Effector CD8-positive, alpha-beta T cell (primary cell): ENCODE measurements at places on chromosomes 3 and 15.
A peak's percentile ranks its signal among the peaks of the same experiment; 100 is the strongest.

DNA sequence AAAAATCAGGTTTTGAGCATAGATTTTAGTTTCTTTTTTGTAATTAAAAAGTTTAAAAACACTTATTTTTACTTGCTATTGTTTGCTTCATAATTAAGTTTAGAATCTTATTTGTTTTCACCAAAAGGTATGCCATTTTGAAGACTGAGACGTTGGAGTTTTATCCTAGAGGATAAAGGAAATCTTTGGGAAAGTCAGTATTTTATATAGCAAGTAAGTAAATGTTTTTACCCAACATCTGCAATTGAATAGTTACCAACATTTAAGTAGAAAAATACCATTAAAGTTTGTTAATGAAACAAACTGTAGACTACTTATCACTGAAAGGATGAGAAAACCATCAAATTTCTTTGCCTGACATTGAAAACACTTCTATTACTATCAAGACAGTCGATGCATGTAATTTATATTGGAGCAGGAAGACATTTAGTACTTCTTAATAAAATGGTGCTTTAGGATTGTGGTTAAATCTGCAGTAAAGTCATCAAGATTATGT, 14.0 kb upstream of the CHD2 start:
- no peak for DNase-seq

GRCh38 chr15:28914483-28915023, 28.8 kb downstream of the APBA2 start:
- no peak for DNase-seq

- no peak for DNase-seq
Measured at GRCh38 chr15:28895146-28895545, 9.4 kb downstream of the APBA2 start.

DNA sequence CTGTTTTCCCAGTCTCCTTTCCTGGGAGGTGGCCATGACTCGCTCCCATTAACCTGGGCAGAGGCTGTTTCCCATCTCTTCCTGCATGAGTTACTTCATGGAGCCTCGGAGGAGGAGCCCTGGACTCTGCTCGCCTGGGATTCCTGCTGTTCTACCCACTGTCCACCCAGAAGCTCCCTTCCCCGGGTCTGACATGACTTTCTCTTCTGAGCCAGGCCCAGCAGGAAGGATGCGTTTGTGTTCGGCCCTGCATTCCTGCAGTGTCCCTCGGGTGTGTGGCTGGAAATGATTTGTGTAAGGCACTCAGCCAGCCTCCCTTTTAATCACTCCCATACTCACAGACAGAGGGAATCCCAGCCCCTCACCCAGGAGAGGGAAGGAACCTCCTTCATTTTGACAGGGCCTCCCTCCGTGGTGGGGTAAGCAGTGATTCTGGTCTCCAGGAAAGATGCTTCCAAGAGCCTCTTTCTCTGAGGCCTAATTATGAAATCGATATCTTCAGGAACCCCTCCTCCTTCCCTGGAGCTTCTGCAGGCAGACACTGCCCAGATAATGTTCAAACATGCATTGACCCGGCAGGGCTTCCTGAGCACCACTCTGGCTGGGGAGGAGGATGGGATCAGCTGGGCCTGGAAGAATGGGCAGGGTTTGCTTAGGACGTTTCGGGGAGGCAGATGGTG, 41.6 kb upstream of the DLG1 start:
- no peak for DNase-seq

GRCh38 chr3:45134758-45135521, 11.2 kb downstream of the CDCP1 start:
- no peak for DNase-seq

GRCh38 chr15:78316283-78317083, 17.1 kb upstream of the SKIC8 start:
- DNase-seq = no peak

GRCh38 chr3:184174646-184175492, at the start of gene AP2M1:
Gene AP2M1, plus strand, starts transcription at chr3:184174855. Its CDS starts 2,139 bp downstream, at chr3:184176994.
- peak; percentile 93 for DNase-seq

GRCh38 chr15:82995076-82995475, 9.1 kb downstream of the RAMAC start:
- DNase-seq = no peak

GRCh38 chr15:52309154-52309548, 13.5 kb upstream of the MYO5C start:
- no peak for DNase-seq

- DNase-seq = no peak
Measured at GRCh38 chr3:29757054-29757777, 476.3 kb downstream of the RBMS3 start.

DNA sequence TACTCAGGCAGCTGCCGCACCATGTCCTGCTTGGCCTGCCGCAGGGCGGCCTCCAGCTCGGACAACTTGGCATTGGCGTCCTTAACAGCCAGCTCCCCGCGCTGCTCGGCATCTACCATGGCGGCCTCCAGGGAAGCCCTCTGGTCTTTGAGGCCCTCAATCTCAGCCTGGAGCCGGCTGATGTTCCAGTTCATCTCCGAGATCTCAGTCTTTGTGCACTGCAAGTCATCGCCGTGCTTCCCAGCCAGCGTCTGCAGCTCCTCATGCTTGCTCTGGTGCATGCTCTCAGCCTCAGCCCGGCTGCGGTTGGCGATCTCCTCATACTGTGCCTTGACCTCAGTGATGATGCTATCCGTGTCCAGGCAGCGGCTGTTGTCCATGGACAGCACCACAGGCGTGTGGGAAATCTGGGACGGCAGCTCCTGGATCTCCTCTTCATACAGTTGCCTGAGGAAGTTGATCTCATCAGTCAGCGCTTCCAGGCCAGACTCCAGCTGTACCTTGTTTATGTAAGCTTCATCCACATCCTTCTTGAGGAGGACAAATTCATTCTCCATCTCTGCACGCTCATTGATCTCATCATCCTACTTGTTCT, 15.5 kb upstream of the PSTPIP1 start:
- DNase-seq = no peak

GRCh38 chr3:126419886-126420786, 25.4 kb downstream of the CFAP100 start:
- DNase-seq = no peak

- no peak for DNase-seq
Measured at GRCh38 chr3:151768393-151768930, 34.7 kb downstream of the AADACL2 start.

DNA sequence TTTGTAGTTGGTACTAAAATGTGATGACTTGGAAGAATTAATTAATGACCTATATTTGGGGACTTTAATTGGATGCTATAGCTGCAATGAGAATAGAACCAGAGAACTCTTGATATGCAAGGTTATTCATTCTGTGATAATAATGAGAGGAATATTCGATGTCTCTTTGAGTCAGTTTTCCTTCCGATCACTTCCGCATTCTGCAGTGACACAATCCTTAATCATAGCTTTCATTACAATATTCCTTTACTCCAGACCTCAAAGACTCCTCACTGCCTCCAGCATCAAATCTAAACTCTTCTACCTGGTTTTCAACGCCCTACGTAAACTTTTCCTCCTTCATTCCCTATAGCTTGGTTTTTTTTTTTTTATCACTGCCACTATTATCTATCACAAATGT, 21.6 kb downstream of the B3GNT5 start:
- no peak for DNase-seq

DNA sequence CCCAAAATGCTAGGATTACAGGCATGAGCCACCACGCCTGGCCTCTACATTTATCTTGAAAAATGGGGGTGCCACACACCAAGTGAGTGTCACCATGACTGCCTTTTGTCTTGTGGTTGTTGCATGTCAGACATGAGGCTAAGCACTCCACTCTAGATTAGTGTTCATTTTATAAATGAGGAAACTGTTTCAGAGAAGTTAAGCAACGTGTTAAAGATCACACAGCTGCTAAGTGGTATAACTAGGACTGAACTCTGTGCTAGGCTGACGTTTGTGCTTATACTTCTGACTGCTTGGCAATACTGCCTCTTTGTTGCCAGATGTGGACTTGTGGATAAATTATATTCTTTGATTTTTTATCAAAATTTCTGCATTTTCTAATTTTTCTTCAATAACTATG, 50.8 kb upstream of the SMAD6 start:
- no peak for DNase-seq

DNA sequence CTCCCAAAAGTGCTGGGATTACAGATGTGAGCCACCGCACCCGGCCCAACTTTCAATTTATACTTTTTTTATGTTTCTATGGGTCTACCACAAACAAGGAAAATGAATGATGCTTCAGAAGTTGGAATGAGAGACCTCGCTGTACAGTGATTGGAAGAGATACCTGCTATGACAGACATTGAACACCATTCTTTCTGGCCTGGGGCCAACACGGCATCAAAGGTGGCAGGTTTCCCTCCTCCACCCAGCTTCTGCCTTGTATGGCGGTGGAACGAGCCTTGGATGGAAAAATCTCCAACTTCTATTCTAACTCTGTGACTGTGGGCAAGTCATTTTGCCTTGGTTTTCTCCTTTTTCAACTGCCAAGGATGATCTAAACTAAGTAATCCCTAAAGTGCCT, 117.8 kb upstream of the FAM174B start:
- no peak for DNase-seq

- no peak for DNase-seq
Measured at GRCh38 chr3:127747751-127748521, 74.4 kb downstream of the MGLL start.

DNA sequence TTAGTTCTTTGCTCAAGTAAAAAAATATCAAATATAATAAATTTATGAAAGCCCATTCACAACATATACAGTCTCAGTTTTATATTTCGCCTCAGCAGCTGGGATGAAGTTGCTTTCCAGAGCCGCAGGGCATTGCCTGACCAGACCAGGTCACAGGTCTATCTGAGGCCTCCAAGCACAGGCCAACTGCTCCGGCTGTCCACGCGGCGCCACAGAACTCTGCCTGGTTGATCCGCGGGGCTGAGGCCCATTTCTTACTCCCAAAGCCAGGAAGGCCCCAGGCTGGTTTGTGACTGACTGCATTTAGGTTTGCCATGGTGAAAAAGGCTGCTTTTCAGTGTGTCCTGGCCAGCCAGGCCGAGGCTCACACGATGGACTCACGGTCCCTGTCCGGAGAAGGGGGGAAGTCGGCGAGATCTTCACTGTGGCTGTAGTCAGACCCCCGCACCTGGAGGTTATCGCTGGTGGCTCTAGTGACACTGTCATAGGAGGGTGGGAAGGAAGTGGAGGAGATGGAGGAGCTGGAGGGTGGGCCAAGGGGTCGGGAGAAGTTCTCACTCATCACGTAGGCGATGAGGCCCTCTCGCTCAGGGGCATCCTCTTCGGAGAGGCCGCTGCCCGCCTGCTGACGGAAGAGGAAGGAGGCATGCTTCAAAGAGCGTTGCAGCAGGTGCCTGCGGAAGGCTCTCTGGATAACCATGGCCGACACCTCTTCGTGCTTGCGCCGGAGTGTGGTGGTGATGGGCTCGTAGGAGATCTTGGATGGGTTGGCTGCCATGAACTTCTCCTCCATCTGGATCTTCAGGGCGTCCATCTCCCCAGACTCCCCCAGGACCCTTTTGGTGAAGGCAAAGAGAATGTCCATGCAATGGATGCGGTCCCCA, 54.1 kb downstream of the EXOG start:
- DNase-seq = no peak

- peak; percentile 57 for DNase-seq
Measured at GRCh38 chr3:196537319-196537984, 22.3 kb upstream of the SMCO1 start.

DNA sequence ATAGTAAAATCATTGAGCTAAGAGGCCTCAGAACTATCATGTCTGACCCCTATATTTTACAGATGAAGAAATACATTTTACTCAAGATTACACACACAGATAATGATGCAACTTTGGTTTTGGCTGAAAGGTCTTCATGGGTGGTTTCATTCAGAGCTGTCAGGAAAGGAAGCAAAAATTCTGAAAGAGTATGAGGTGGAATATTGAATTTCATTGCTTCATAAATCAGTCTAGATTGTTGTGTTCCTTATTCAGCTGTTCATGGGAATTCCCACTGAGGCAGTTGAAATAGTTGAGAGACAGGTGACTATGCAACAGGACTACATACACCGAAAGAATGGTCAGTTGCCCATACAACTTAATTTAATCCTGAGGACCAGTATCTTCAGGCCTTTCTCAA, 39.4 kb downstream of the CD200 start:
- DNase-seq = no peak

DNA sequence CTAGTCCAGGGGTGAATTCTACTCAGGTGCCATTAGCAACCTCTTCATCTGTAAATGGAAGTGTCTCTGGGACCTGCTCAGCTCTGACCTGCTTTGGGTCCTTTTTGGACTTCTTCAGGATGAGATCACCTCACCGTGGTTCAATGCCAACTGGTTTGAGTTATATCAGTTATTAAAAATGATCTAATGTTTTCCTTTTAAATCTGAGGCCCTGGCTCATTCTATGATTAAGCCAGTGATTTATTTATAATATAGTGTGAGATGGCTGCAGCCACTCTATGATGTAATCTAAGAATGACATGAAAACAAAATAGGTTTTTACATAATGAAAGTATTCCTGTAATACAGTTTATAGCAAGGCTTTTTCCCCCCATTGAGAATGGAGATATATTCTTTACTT, 79.4 kb downstream of the LPP start:
- DNase-seq = no peak

GRCh38 chr3:183159333-183159732, 3.2 kb downstream of the LAMP3 start:
- DNase-seq = no peak

DNA sequence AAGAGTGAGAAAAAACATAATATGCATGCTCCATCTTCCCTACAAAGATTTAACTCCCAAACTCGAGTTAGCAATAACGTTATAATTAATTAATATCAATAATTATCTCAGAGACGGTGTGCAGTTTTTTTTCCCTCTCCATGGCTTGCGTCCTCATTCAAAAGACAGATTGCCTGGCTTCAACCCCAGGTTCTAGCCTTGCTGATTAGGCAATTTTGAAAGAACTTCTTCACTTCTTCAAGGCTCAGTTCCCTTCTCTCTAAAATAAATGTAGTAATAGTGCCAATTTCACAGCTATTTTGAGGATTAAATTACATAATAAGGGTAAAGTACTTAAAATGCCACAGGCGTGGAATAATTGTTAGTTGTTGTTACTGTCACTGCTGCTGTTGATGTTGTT, 876.1 kb upstream of the GBE1 start:
- no peak for DNase-seq

DNA sequence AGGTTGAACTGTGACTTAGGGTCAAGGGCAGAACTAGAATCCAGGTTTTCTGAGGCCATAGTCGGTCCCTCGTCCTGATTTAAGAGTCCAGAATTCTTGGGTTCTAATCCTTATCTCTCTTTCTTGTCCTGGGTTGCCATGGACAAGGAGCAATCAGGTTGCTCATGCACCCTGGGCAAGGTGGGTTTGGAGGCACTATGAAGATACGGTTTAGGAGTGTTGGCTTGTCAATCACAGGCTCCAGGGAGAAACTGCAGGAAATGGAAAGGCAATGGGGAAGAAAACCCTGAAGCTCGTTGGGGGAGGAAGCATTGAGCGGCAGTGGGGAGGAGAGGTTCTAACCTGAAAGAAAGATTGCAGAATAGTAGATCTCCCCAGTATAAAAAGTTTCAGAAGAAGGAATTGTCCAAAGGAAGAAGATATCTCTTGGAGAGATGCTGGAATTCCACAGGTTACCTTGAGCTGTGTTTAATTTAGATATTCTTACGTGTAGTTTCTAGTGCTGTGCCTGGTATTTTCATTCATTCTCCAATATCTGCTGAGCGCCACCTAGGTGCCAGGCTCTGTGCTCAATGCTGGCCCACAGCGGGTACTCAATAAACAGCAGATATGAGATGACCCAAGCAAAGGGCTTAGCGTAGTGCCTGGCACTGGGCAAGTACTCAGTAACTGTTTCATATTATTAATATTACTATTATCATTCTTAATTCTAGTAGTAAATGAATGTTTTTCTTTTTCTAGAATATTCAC, 2.0 kb downstream of the ACAN start:
- no peak for DNase-seq
